ENCODE measurements at places on chromosomes 4 and X.

GRCh38 chr4:20313237-20314030, 61.7 kb downstream of the SLIT2 start:
- peak; percentile 80 for DNase-seq

GRCh38 chr4:186307497-186307896, 41.5 kb downstream of the F11 start:
- DNase-seq: no peak

DNA sequence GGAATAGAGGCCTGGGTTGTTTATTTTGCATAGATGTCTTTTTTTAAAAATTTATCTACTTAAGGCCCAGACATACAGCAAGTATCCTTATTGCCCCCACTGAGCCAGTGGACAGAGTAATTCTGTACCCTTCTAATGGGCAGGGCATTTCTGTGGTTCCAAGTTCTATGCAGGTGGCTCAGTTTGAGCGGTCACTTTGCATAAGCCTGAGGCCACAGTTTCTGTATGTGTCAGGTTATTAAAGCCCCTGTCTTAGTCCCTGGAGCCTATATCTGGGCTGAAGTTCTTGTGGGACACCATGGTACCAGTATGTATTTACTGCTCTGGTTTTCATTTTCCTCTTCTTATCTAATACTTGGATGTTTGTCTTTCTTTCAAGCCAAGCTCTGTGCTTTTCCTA, 168.8 kb downstream of the MID1IP1 start:
- DNase-seq: no peak

DNA sequence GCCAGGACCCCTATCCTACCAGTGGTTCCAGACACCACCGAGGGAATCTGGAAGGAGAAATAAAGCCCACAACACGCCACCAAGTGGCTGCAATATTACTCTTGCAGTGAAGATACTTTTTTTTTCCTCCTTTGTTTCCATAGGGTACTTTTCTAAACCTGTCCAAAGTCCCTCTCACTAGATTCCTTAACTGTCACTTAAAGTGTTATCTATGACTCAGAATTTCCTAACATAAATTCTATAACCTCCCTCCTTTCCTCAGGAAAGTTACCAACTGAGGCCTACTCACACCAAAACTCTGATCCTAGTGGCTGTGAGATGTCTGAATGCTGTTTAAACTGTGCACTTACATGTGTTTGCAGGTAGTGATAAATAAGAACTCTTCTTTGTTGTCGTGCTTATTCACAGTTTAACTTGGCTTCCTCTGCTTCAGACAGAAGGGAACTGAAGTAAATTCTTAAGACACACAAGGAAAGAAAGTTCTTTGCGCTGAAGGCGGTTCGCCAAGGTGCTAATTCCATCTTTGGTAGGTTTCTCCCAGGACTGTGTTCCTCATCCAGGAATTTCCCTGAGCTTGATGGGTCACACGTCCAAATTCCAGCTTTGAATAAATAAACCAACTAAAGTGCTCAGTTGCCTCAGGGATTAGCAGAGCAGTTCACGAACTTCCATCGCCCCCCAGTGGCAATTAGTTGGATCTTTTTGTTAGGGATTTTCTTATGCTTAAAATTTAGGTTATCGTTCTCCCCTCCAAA, 10.7 kb upstream of the HCCS start:
- peak; percentile 11 for DNase-seq

DNA sequence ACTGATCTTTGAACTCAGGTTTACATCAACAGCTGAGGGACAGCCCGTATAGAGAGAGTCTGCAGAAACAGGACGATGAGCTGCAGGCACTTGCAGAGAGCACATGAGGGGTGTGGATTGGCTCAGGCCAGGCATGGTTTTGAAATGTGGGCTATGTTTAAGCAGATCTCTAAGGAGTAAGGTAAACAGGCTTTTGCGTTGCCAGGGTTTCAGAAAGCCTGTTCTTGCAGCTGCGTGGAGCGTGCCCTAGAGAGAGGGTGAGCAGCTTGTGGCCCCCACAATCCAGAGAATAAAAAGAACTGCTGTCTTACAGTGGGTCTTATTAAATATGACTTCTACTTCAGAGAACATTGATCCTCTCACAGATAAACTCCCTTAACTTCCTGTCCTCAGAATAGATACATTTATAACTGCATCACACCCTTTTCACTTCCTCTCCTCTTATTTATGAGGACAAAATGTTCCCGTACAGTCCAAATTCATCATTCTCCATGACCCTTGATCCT, 64.1 kb downstream of the TMA16 start:
- no peak for DNase-seq

DNA sequence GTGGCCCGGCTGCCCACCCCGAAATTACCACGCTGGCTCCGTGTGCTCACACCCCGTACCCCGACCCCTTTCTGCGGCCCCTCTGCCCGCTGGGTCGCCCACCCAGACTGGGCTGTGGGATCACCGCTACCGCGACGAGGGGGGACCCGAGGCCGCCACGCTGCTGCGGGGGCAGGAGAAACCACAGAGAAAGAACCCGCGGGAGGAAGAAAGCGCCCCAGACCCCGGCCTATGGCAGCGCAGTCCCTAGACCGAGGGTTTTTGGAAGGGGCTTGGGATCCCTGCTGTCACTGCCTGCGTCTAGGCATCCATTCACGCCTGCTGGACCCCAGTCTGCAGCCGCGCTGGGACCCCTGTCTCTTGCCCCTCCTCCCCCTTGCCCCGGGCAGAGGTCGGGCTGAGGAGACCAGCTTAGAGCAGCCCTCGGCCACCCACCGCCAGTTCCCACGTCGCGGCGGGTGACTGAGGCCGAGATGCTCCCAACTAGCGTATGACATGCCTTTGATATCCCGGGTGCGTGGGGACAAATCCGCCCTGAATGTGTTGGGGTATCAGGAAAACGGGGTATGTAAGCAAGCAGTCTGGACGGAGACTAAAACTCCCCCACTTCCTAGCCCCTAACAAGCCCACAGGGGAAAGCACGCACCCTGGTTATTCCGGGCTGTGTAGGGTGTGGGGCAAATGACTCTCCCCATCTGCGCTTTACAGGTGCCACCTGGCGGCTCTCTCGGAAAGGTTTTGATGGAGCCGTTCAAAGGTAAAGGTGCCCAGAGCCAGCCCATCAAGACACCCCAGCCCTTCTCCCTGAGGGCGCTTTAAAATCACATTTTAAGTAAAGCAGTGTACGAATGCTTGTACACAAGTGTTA, 862 bp upstream of the INPP4B start:
- DNase-seq: peak; percentile 61

DNA sequence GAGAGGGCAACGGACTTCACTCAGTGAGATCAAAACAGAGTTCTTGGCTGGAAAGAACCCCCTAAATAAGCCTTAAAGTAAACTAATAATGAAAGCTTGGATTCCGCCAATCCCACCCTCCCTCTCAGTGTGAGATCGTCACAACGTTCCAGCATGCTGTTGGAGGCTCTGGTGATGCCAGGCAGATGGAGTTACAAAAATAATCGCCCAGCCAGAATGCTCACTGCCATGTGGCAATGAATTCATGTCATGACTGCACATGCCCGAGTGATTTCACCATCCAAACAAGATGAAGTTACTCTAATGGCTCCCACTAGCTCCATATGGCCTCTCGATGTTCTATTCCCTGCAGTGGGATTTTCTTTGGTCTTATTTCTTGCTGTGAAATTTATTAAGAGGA, 248.0 kb downstream of the SPATA18 start:
- no peak for DNase-seq

DNA sequence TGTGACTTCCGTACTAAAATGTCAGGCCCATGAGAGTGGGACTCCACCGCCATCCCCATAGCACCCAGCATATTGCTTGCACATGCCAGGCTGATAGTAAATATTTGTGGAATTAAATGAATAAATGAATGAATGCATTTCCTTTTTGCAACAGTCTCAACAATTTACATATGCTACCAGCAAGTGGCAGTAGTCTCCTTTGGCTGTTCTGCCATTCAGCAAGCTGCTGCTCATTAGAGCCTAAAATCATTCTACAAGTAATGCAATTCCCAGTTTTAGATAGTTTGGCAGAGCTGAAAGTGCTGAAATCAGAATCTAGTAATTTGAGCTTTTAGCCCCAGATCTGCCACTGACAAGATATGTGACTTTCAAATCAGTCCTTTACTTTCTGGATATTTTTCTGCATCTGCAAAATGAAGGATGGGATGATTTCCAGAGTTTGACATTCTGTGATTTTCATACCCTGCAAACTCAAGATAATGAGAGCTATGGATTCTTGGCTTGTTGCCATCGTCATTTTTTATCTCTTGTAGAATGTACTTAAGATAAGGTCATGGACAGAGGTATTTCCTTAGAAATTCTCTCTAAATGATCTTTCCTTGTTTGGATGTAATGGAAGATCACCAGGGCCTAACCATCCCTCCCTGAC, 35.7 kb upstream of the INTS6L start:
- no peak for DNase-seq

DNA sequence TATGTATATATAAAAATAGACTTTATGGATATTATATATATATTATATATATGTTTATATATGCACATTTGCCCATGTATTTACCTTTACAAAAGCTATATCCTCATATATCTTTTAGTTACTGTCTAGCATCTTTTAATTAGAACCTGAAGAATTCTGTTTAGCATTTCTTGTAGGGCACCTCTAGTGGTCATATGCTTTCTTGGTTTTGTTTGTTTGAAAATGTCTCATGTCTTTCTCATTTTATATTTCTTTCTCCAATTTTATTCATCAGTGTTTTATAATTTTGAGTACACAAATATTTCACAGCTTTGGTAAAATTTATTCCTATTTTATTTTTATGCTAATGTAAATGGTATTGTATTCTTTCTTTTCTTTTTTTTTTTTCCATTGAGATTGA, 70.3 kb upstream of the SPIN4 start:
- no peak for DNase-seq

GRCh38 chr4:153229545-153229944, 25.3 kb downstream of the TRIM2 start:
- DNase-seq: no peak

DNA sequence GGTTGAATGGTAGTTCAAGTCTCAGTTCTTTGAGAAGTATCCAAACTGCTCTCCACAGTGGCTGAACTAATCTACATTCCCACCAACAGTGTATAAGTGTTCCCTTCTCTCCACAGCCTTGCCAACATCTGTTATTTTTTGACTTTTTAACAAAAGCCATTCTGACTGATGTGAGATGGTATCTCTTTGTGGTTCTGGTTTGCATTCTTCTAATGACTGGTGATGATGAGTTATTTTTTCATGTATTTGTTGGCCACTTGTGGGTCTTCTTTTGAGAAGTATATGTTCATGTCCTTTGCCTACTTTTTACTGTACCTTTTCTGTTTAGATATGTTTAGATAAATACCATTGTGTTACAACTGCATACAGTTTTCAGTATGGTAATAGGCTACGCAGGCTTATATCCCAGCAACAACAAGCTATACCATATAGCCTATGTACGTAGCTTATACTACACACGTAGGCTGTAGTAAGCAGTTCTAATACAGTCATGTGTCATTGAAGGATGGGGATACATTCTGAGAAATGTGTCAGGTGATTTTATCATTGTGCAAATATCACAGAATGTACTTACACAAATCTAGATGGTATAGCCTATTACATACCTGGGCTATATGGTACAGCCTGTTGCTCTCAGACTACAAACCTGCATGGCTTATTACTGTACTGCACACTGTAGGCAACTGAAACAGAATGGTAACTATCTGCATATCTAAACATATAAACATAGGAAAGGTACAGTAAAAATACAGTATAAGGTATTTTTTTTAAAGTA, 28.1 kb downstream of the KLHL8 start:
- no peak for DNase-seq

DNA sequence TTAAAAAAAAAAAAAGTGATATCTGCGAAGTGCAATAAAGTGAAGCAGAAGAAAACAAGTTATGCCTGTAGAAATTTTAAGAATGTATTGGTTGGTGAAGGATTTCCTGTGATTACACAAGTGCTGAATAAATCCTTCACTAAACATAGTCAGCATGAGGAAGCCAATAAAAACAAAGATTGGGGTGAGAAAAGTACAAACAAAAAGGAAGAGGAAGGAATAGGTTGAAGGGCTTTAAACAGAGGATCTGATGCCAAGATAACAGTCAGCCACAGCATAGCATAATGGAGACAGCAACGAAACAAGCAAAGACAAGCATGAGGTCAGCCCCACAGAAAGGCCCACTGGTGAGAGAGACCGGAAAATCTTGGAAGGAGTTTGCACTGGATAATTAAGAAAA, 372.2 kb downstream of the ADAM29 start:
- no peak for DNase-seq

DNA sequence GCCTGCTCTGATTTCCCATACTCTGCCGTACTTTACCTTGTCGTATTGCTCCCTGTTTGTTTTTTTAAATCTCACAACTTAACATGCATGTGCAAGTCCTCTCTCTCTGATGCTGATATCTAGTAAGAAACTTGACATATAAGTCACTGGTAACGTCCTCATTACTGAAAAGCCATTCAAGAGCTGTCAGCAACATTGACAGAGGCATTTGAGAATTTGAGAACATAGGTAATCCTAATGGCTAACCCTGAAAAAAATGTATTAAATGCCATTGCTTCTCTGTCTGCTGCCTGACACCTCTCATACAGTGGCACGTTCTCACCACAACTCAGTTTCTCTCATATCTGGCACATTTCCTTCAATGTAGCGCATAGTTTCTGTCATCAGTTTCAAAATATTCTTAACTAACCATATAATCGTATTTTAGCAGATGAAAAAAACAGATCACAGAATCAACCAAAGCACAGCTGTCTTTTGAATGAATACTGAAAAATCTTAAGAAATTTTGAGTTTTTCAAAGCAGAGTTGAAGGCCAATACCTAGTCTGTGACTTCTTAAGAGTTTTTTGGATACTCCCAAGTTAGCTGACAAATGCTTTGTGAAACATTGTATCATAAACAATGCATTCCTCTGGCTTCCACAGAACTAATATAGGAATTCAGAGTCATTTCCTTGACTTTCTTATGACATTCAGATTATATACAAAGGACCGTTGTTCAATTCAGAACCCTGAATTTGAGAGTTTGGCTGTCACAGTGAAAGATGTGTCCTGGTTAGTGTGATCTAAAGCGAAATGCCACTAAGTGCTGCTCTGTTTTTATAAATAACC, 996.4 kb downstream of the C4orf33 start:
- DNase-seq: no peak

GRCh38 chr4:24604558-24605214, 20.3 kb upstream of the DHX15 start:
- DNase-seq: no peak

DNA sequence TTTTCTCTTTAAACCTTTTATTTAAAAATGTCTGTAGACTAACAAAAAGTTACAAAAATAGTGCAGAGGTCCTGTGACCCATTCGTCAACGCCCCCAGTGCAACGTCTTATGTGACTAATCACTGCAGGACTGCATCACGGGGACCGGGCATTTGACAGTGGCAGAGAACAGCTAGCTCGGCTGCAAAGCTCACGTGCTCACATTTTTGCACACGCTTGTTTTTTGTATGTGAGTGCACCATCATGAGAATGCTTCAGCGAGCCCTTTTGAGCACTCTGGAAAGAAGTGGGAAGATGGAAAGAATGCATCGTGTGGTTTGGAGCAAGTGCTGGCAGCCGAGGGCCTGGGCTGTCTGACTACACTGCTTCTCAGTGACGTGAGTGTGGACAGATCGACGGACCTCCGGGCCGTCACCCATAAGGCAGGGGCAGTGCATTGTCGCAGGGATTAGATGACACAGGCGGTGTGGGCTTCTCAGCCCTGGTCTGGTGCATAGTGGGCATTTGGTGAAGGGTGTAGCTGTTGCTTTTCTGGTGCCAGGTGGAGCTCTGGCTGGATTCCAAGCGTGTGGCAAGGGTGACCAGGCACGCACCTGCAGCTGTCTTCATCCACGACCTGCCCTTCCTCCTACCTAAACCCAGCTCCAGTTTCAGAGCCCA, 17.7 kb downstream of the SPON2 start:
- DNase-seq: no peak

GRCh38 chr4:99648321-99648720, 9.3 kb downstream of the C4orf54 start:
- no peak for DNase-seq

GRCh38 chr4:74391346-74391745, 26.4 kb downstream of the EREG start:
- DNase-seq: no peak

All from WTC11 (cell line).